Type B pancreatic cell (in vitro differentiated cells): ENCODE measurements at places on chromosomes 1 and 21.
A peak's percentile ranks its signal among the peaks of the same experiment; 100 is the strongest.

- no peaks in the 10 kb centered on the region for H3K4me1 ChIP-seq
- no peak for DNase-seq
- no peak overlapping the region for H3K4me3 ChIP-seq
- H3K27ac ChIP-seq: peak overlapping the region; percentile 31
- no peaks in the 10 kb centered on the region for H3K27me3 ChIP-seq
Measured at GRCh38 chr1:150464422-150464826, 22.8 kb upstream of the TARS2 start.

- peaks cover 11% of the 10 kb centered on the region for H3K27me3 ChIP-seq
- peaks cover 17% of the 10 kb centered on the region for H3K36me3 ChIP-seq
- peaks cover 18% of the 10 kb centered on the region for H3K4me1 ChIP-seq
- no peak for DNase-seq
- H3K4me3 ChIP-seq: no peak overlapping the region
Measured at GRCh38 chr1:63630666-63631065, 37.5 kb downstream of the PGM1 start.

GRCh38 chr21:26227130-26227529, 56.6 kb upstream of the APP start:
- H3K4me1 ChIP-seq: no peaks in the 10 kb centered on the region
- H3K27ac ChIP-seq: no peak overlapping the region
- H3K27me3 ChIP-seq: no peaks in the 10 kb centered on the region
- H3K36me3 ChIP-seq: no peaks in the 10 kb centered on the region
- DNase-seq: no peak
- H3K4me3 ChIP-seq: no peak overlapping the region

GRCh38 chr1:197955486-197956394, 38.6 kb downstream of the LHX9 start:
- peaks cover 5% of the 10 kb centered on the region for H3K4me1 ChIP-seq
- H3K27me3 ChIP-seq: peaks cover 3% of the 10 kb centered on the region
- no peak overlapping the region for H3K27ac ChIP-seq
- no peaks in the 10 kb centered on the region for H3K36me3 ChIP-seq
- DNase-seq: no peak

- peaks cover 8% of the 10 kb centered on the region for H3K27me3 ChIP-seq
- peaks cover 4% of the 10 kb centered on the region for H3K4me1 ChIP-seq
- H3K36me3 ChIP-seq: no peaks in the 10 kb centered on the region
Measured at GRCh38 chr1:78142736-78143135, 97.0 kb downstream of the GIPC2 start.

DNA sequence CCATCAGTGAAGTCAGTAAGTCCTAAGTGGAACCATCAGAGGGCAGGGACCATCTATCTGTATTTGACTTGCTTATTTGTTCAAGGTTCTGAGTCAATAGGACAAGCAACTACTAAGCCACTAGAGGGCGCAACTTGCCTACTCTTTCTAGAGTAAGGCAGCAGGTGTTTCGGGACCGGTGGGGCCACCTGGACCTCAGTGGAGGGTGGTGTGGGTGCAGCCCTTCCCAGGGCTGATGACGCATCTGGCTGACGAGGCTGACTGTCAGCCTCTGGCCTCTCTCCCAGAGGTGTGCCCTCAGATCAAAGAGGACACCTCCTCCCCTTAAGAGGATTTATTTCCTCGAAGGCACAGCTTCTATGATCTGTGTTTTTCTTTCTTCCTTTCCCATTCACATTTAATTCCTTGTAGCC, 6.6 kb downstream of the CBR3 start:
- peak overlapping the region; percentile 88 for H3K27ac ChIP-seq
- H3K27me3 ChIP-seq: peaks cover 13% of the 10 kb centered on the region

- no peaks in the 10 kb centered on the region for H3K36me3 ChIP-seq
- no peak overlapping the region for H3K4me3 ChIP-seq
- H3K27me3 ChIP-seq: no peaks in the 10 kb centered on the region
Measured at GRCh38 chr1:94329986-94330385, 88.2 kb upstream of the ABCD3 start.

DNA sequence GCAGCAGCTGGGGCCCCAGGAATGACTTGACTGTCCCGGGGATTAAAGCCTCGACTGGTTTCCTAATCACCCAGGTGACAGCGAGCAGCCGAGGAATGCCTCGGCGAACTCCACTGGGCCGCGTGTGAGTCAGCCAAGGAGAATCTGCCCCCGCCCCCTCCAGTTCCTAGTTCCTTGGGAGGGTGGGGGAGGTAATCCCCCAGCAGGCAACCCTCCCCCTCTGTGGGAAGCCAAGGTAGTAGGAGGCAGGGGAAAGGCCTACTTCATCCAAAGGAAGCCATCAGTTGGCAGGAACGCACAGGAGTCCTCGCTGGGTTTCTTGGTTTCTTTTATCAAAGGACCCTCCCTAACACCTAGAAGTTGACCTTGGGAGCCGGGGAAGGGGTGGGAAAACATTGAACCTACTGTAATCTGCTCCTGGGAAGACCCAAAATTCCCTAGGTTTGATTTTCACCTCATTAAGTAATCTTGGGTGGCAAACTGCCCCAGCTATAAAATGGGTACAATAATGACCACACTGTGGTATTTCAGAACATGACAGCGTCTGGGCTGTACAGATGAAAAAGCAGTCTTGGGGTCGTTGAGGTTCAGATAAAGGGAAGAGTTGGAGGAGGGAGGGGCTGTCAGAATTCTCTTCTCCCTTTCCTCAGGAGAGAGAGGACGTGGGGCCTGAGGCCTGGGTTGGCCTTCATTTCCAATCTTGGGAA, 1.4 kb downstream of the TENT5B start:
- H3K36me3 ChIP-seq: no peaks in the 10 kb centered on the region
- no peaks in the 10 kb centered on the region for H3K27me3 ChIP-seq
- peaks cover 28% of the 10 kb centered on the region for H3K4me1 ChIP-seq
- DNase-seq: no peak
- H3K27ac ChIP-seq: peak overlapping the region; percentile 98

- no peak overlapping the region for H3K4me3 ChIP-seq
- no peaks in the 10 kb centered on the region for H3K27me3 ChIP-seq
- peak overlapping the region; percentile 39 for H3K27ac ChIP-seq
- peaks cover 10% of the 10 kb centered on the region for H3K4me1 ChIP-seq
- no peak for DNase-seq
Measured at GRCh38 chr1:162905174-162906158, 44.5 kb upstream of the CCDC190 start.

DNA sequence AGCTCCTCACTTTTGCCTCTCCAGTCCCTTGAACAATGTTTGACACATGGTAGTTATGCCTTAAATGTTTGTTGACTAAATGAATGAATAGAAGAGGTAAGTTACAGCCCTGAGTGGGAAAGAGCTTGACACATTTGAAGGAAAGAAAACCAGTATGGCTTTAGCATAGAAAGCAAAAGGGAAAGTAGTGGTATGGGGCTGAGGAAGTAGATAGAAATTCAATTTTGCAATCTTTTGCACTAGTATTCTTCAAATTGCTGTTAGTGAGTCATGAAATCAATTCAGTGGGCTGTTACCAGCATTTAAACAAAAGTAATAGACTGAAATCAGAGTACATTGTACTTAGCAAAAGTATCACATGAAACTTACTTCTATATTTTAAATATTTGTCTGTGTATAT, 21.1 kb downstream of the PLA2G4A start:
- H3K27me3 ChIP-seq: no peaks in the 10 kb centered on the region
- H3K4me3 ChIP-seq: no peak overlapping the region
- H3K36me3 ChIP-seq: no peaks in the 10 kb centered on the region
- no peak for DNase-seq

DNA sequence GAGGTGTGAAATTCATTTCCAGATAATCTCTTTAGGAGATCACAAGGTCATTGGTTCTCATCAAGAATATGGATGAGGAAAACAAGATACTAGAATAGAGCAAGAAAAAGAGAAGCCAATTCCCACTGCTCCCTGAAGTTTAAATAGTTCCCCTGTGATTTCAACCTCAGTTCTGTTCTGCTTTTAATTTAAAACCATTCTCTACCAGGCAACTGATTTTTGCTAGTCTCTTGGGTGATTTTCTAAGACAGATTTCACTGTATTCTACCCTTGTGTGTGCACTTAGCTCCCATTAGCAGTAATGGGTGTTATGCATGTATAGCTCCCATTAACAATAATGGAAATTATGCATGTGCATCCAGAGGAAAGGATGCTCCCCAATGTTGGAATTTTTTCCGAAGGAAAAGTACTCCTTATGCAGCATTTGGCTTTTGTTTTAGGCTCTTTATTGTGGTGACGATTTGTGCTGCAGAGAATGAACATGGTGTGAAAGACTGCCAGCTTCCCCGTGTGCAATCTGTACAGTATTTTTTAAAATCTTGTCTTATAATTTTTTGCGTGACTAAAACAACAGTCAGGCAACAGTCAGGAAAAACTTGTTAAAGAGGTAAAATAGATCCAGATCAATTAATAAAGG, 144.0 kb upstream of the ZRANB2 start:
- H3K27me3 ChIP-seq: peaks cover 3% of the 10 kb centered on the region
- no peak overlapping the region for H3K4me3 ChIP-seq
- DNase-seq: no peak
- H3K36me3 ChIP-seq: no peaks in the 10 kb centered on the region
- H3K27ac ChIP-seq: no peak overlapping the region
- no peaks in the 10 kb centered on the region for H3K4me1 ChIP-seq

- no peak overlapping the region for H3K4me3 ChIP-seq
- H3K27me3 ChIP-seq: no peaks in the 10 kb centered on the region
- no peak for DNase-seq
- no peaks in the 10 kb centered on the region for H3K36me3 ChIP-seq
- H3K27ac ChIP-seq: no peak overlapping the region
Measured at GRCh38 chr1:183757061-183757460, 47.9 kb upstream of the RGL1 start.

GRCh38 chr21:45332415-45332814, 44.7 kb upstream of the POFUT2 start:
- H3K36me3 ChIP-seq: no peaks in the 10 kb centered on the region
- DNase-seq: no peak
- peaks cover 29% of the 10 kb centered on the region for H3K4me1 ChIP-seq
- peak overlapping the region; percentile 44 for H3K27ac ChIP-seq
- peak overlapping the region; percentile 24 for H3K4me3 ChIP-seq
- H3K27me3 ChIP-seq: peaks cover 3% of the 10 kb centered on the region

DNA sequence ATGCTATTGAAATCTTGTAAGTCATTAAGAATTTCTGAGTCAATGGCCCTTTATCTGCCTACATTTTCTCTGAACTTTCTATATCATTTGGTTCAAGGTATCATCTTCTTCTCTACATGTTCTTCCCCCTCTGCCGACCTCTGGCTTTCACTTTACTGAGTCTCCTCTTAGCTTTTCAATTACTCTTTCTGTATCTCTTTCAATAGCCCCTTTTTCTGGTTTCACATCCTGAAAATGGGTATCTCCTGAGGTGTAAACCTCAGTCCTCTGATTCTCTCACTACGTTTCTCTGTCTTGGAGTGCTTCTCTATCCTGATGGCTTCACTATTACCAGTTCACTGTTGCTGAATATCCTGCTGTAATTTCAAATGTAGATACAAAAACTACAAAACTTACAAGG, 98.9 kb downstream of the LYST start:
- DNase-seq: no peak
- no peaks in the 10 kb centered on the region for H3K4me1 ChIP-seq
- no peaks in the 10 kb centered on the region for H3K27me3 ChIP-seq

DNA sequence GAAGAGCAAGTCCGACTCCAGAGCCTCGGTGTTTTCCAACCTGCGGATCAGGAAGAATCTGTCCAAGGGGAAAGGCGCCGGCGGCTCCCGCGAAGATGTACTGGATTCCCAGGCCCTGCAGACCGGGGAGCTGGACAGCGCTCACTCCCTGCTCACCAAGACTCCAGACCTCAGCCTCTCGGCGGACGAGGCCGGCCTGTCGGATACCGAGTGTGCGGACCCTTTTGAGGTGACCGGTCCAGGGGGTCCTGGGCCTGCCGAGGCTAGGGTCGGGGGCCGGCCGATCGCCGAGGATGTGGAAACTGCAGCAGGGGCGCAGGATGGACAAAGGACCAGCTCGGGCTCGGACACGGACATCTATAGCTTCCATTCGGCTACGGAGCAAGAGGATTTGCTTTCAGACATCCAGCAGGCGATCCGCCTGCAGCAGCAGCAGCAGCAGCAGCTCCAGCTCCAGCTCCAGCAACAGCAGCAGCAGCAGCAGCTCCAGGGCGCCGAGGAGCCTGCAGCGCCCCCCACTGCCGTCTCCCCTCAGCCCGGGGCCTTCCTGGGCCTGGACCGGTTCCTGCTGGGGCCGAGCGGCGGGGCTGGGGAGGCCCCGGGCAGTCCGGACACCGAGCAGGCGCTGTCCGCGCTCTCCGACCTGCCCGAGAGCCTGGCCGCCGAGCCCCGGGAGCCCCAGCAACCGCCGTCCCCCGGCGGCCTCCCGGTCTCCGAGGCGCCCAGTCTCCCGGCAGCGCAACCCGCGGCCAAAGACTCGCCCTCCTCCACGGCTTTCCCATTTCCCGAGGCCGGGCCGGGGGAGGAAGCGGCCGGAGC, 827 bp downstream of the FMN2 start:
- DNase-seq: peak; percentile 71
- peaks cover 8% of the 10 kb centered on the region for H3K4me1 ChIP-seq
- H3K4me3 ChIP-seq: peak overlapping the region; percentile 88
- H3K27me3 ChIP-seq: peaks cover 60% of the 10 kb centered on the region
- no peak overlapping the region for H3K27ac ChIP-seq
- peaks cover 3% of the 10 kb centered on the region for H3K36me3 ChIP-seq

GRCh38 chr1:198649232-198649967, 10.6 kb downstream of the PTPRC start:
- H3K4me3 ChIP-seq: no peak overlapping the region
- H3K4me1 ChIP-seq: no peaks in the 10 kb centered on the region
- no peak overlapping the region for H3K27ac ChIP-seq
- H3K36me3 ChIP-seq: no peaks in the 10 kb centered on the region

DNA sequence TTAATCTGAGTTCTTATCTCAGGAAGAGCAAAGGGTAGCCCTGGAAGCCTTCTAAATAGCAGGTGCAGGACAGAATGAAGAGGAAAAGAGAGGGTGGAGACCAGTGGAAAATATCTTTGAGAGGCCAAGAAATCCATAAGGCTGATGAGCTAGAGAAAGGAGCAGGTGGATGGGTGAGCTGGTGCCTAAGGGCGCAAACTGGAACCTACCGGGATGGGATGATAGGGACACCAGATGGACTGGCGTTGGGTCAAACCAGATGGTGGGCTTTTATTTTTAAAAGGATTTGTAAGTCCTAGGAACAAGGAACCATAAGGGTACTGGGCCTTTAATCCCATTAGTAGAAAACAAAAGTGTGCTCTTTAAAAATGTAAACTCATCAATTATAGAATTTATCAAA, 59.7 kb downstream of the RGL1 start:
- no peak for DNase-seq
- H3K36me3 ChIP-seq: peaks cover 18% of the 10 kb centered on the region
- H3K27ac ChIP-seq: no peak overlapping the region
- H3K27me3 ChIP-seq: no peaks in the 10 kb centered on the region
- no peak overlapping the region for H3K4me3 ChIP-seq
- H3K4me1 ChIP-seq: peaks cover 16% of the 10 kb centered on the region
